ENCODE measurements at places on chromosomes 13 and 19.

- no peak for DNase-seq
Observed at GRCh38 chr13:80928241-80928640, 587.3 kb upstream of the SPRY2 start.

- DNase-seq = no peak
Observed at GRCh38 chr19:51122112-51122981, 2.4 kb upstream of the SIGLEC9 start.

DNA sequence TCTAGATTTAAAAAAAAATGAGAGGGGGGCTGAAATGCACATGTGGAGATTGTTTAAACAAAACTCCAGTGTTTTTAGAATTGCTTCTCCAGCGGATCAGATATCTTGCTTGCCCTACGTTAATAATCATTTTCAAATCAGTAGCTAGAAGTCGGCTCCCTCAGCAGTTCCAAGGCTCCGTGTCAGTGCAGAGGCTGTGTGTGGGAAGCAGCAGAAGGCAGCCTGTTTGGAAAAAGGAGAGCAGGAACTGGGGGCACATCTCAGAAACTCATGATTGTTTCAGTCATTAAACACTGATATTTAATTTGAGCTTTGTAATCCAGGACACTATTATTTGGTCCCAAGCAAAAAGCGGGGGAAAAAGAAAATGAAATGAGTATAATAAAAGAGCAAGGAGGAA is 50.9 kb downstream of the SOX21 start:
- DNase-seq = no peak

- DNase-seq = no peak
Observed at GRCh38 chr19:46357846-46358583, 11.1 kb downstream of the PPP5C start.

- no peak for DNase-seq
Observed at GRCh38 chr19:2624537-2625091, 77.9 kb downstream of the GNG7 start.

DNA sequence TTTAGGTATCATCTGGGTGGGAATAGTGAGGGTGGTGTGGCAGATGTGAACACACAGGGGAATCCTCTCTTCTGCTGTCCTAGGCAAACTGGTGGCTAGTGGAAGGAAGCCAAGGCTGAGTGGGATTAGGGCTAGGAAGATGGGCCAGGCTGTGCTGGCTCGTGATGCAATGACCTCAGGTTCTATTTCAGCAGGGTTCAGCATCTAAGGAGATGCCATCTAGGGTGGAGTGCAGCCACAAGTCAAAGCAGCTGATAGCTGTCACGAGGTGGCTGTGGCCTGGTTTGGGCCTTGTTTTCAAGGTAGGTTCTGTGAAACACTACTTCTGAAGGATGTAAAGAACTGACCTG is 21.6 kb downstream of the ARL11 start:
- DNase-seq = no peak

Data from endothelial cell (in vitro differentiated cells).